ENCODE measurements at places on chromosomes 16 and 17. TPM values are rescaled to one million over a fixed set of nuclear protein-coding genes. Genes with fewer than 3 reads are reported as not detected.

The RNF222 gene
- not detected for polyA plus RNA-seq

The KRTAP4-9 gene
- polyA plus RNA-seq, result not detected

The PRDM7 gene
- not detected for polyA plus RNA-seq

The PIRT gene
- polyA plus RNA-seq, result not detected

The HAS3 gene
- polyA plus RNA-seq, result 0.62 TPM

The MYH8 gene
- not detected for polyA plus RNA-seq

The SPATA32 gene
- polyA plus RNA-seq, result not detected

The CCL13 gene
- polyA plus RNA-seq, result not detected

The MEFV gene
- polyA plus RNA-seq, result not detected

The CLEC18A gene
- 0.12 TPM for polyA plus RNA-seq

The NPIPA3 gene
- polyA plus RNA-seq, result 1.4 TPM

The PARN gene
- polyA plus RNA-seq, result 37.7 TPM

The TPSB2 gene
- not detected for polyA plus RNA-seq

The SLC13A2 gene
- not detected for polyA plus RNA-seq

The CTRB1 gene
- not detected for polyA plus RNA-seq

The KAT7 gene
- 27.0 TPM for polyA plus RNA-seq

DNA sequence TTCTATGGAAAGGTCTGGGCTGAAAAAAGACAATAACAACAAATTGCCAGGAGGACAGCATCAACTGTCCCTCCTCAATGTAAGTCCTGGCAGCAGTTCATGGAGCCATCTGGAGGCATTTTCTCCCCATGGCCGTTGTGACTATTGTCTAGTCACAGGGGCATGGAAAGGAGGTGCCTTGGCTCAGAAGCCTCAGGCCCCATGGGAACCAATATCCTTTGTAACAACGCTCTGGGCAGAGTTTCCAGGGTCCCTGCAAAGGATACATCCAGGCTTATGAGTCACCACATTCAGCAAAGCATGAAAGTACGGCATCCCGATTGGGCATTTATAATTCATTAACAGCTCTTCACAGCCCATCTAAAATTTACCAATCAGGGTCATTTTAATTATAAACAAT lies 85.2 kb downstream of the GLG1 start:
- no peak for DNase-seq

GRCh38 chr17:44952946-44953475 lies 5.4 kb upstream of the KIF18B start:
- DNase-seq, result no peak

- DNase-seq, result no peak
Observed at GRCh38 chr17:44384823-44385286, 4.6 kb downstream of the ITGA2B start.

- DNase-seq, result no peak
Observed at GRCh38 chr17:76554131-76554530, 14.3 kb downstream of the PRCD start.

DNA sequence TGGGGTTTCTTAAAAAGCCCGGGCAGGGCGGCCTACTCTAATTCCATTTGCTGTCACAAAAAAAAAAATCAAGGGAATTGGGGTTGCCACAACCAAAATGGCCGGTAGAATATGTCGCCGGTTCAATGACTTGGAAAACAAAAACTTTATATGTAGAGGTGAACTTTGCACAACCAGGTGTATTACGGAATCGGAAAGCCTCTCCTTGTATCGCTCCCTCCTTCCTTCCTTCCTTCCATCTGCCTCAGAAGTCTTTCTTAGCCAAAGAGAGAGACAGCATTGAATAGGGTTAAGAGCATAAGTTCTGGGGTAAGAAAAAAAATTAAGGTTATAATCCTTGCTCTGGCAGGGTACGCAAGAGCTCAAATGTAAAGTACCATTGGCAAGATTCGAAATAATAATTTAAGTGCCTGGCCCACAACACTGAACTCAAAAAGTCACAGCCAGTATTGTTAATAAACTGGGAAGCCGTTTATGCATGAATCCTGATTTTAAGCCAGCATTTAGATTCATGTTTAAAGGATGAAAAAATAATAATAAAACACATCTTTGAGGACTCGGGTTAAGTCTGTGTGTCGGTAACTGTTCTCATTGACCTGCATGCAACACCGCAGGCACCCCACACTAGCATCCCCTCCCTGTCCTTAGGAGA lies 522 bp upstream of the GLG1 start:
- no peak for DNase-seq

GRCh38 chr16:87064731-87065445 lies 252.3 kb downstream of the C16orf95 start:
- DNase-seq, result no peak

- no peak for DNase-seq
Observed at GRCh38 chr17:77400445-77400870, 259.7 kb downstream of the SEC14L1 start.

DNA sequence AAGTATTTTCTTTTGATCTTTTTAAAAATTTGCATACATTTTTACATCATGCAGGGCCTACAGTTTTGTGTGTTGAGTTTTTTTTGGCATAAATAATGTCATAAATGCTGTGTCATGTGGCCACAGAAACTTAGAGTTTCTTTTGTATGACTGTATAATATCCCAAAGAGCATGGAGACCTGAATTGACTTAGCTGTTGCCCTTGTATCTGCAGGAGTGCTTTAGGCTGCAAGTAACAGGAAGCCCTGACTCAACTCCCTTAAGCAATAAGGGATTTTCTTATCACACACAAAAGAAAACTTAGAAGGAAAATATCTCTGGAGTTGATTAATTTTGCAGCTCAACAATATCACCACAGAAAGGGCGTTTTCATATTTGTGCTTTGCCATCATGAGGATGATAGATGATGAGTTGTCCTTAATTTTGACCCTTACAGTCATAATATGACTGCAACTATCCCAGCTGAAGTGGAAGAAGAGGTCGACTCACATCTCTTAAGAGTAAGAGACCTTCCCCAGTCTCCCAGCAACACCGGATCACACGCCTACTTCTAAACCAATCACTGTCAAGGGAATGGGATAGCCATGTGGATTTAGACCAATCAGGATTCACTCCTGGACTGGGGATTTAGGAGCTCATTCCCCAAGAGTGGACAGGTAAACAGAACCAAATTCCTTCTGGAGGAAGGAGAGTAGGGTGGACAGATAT lies 138.9 kb downstream of the GSG1L start:
- no peak for DNase-seq

DNA sequence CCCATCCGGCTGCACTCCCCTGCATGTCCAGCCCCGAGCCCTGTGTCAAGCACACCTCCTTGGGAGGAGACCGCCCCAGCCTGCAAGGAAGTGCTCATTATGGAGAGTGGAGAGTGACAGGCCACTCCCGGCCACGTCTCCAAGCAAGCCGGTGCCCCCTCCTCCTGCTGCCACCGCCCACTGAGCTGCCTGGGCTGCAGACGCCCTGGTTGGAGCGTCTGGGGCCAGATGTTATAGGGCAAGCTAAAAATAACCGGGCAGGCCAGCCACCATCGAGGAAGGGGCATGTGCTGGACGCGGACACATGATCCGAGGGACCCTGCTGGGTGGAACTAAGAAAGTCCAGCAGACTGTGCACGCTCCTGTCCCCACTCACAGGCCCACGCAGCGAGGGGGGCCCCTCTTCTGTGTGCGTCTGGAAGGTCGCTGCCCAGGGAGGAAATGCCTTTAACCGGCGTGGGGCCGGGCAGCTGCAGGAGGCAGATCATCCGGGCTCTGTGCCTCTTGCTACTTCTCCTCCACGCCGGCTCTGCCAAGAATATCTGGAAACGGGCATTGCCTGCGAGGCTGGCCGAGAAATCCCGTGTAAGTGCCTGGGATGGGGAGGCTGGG lies at the start of gene WFDC1:
WFDC1 (plus strand) TSS at position 348 of the 612 bp plus-strand sequence; CDS start at position 442, 94 bp downstream.
- no peak for DNase-seq

- peak; percentile 95 for DNase-seq
Observed at GRCh38 chr16:88662843-88663606, at the start of gene MVD. MVD (minus strand) TSS chr16:88663091; CDS start chr16:88663080, 11 bp downstream.

DNA sequence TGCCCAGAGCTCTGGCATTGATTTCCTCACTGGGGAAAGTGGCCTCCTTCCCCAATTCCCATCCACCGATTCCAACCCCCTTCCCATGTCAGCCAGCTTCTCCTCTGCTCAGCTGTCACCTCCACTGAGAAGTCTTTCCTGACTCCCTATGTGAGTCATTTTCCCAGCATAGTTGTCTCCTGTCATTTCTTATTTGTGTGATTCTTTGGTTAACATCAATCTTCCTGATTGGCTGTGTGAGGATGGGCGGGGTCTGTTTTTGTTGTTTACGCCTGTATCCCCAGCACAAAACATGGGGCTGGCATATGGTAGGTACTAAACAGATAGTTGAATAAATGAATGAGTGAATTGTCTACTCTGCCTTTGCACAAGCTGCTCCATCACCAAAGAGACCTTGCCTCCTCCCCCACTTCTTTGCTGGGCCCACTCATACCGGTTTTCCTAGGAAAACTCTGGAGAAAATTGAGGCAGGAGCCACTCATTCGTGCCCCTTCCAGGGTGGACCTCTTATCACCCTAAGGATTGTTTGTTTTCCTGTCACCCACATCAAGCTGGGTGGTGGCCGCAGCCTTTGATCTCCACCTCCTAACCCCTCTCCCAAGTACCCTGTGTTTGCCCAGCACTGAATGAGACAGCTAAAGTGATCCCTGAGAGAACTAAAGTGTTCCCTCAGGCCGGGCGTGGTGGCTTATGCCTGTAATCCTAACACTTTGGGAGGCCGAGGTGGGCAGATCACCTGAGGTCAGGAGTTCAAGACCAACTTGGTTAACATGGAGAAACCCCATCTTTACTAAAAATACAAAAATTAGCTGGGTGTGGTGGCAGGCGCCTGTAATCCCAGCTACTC lies 1.2 kb upstream of the GRB7 start:
- no peak for DNase-seq

GRCh38 chr16:70790815-70791214 lies 10.1 kb downstream of the VAC14 start:
- DNase-seq, result no peak

DNA sequence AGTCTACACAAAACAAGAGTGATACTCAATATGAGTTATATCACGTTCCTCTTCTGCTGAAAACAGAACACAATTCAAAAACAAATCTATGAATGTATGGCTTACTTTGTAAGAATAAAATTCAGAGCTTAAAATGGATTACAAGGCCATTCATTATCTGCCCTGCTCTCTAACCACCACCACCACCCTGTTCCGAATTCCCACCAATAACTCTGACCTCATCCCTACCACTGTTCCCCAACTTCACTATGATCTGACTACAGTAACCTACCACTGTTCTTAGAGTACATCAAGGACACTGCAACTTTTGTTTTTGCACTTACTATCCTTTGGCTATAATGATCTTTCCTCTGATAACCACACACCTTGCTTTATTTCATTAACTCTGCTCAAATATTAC lies 21.3 kb downstream of the FBXL20 start:
- no peak for DNase-seq

DNA sequence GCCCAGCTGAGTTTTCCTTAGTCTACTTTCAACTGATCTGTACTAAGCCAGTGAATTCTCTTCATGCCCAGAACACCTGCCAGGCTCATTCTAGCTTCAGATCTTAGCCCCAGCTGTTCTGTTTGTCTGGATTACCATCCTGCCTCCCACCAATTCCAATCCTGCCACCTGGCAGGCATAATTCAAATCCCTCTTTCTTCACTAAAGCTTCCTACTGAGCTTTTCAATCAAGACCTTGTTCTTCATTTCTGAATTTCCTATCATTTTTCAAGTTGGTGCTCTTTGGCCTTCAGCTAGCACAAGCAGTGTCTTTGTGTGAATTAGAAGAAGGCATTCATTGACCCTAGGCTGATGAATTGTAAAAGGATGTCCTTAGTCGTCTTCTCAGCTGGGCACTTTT lies 357.6 kb downstream of the UTP18 start:
- DNase-seq, result no peak

DNA sequence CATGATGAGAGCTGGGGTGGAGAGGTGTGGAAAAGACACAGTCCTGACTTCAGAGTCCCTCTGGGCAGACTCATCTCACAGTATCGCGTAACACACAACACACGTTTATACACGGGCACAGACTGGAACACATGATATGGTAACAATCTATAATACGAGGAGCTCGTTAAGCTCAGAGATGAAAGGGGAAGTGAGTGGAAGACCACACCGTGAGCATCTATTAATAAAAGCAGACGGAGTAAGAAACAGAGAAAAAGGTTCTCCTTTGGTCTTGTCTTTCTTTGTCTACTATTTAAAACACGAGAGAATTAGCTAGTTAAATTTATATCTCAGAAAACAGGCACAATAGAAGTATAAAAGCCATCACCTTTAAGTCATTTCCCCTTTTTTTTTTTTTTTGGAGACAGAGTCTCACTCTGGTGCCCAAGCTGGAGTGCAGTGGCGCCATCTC lies 13.5 kb downstream of the ANKRD11 start:
- no peak for DNase-seq

DNA sequence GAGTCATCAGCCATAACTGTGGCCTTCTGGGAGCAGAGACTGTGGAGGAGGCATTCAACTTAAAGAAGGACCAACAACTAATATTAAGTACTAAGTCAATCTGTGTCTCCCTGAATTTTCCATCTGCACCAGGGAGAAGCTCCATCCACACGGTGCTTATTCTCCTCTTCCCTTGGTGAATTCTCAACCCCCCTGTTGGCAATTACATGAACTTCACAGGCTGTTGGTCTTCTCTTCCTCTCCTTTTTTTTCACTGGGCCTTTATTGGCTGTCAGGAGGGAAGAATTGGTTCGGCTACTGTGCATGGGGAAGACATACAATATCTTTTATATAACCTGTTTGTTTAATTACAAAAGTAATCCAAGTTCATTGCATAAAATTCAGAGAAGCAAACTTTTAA lies 152.8 kb upstream of the IRX6 start:
- DNase-seq, result no peak

DNA sequence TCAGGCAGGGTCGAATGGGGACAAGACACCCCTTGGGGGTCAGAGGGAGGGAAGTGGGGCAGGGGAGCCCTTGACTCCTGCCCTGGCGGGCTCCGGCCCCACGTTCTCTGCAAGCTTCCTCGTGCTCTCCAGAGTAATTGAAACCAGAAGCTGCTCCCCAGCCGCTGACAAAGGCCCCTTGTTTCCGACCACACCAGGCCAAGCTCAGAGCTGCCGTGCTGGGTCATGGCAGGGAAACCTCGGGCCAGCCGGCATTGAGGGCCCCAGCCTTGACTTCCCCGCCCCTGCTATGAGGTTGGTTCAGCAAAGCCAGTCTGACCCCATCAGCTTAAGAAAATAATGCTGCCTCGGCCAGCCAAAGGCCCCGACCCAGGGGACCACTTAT lies 43.3 kb downstream of the TIMM22 start:
- DNase-seq, result no peak

GRCh38 chr17:79082311-79083190 lies 7.9 kb downstream of the ENGASE start:
- DNase-seq, result no peak

GRCh38 chr16:2833776-2834175 lies 3.7 kb downstream of the ZG16B start:
- no peak for DNase-seq

Data from AG04450 (cell line).